ENCODE measurements at places on chromosomes 16 and 17.
A peak's percentile ranks its signal among the peaks of the same experiment; 100 is the strongest.

- DNase-seq, result no peak
These were observed 49.8 kb downstream of the MEAK7 start for GRCh38 chr16:84454611-84455010.

DNA sequence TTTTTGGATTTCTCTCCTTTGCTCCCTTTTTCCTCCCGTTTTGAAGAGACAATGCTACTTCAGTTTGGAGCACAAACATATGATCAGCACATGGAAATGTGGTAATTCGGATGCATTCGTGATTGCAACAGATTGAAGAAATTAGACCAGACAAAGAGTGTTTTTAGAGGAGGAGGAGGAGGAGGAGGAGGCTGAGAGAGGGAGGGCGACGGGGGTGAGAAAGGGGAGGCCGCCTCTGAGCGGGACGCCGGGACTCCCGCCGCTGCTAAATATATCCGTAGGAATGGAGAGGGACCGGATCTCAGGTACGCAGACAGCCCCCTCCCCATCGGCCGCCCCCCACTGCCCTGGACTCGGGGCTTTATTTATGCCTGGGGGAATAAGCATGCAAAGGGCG lies 179.3 kb downstream of the SEC14L1 start:
- DNase-seq, result no peak

DNA sequence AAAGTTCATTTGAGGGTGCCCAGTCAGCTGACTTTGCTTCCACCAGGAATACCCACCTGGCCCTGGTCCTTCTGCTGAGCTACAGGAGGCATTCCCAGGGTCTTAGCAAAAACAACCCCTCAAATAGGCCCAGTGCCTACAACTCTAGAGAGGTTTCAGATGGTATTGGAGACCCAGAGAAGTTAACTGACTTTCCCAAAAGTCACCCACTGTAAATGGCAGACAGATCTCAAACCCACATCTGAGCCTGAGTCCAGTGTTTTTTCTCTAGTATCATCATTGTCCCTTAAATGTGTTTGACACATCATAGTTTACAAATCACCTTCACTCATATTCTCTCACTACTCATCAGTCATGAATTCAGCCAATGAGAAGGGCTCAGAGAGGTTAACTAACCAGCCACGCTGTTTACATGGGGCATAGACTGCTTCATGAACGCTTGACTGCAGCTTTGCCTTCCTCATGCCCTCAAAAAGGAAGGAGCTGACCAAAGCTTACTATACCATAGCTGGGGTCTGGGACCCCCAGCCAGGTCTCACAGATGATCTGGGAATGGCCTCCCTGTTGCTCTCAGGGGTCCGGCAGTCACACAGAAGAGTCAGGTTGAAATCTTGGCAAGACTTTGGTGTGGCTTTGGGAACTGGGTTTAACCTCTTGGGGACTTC lies 3.7 kb downstream of the PHOSPHO1 start:
- DNase-seq, result no peak

DNA sequence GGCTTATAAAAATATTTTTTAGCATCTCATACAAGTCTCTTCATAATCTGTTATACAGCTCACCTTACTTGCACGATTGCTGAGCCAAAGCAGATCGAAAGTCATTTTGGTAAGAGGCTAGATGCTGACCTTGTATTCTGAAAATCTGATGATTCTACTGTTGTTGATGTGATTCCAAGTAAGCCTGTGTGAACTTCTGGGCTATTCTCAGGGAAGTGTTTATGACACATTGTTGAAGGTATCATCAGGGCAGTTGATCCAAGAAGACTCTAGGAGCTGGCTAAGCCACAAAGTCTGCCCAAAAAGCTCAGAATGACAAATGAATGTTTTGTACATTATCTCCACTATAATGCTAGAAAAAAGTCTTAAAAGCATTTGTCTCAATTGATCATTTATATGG lies 16.0 kb downstream of the OMG start:
- no peak for DNase-seq

DNA sequence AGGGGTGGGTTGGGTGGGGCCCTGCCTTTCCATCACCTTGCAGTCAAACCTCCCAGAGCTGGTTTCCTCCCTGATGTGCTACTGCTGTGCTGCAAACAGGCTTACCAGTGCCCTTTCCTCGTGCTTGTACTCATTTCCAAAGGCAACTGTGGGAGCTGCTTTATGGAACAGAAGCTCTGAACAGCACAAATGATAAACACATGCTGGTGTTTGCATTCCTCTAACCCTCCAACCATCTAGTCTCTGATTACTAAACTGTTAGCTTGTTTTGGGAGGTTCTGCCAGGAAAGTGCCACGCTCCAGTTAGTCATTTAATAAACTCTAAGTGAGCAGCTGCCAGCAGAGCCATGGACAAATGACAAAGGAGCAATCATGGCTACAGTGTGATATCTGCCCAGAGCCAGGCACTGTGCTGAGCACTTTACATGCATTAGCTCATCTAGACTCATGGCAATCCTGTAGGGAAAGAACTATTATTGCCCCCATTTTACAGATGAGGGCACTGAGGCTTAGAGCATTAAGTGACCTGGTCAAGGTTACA lies 110.4 kb downstream of the VAT1L start:
- DNase-seq, result peak; percentile 44

- no peak for DNase-seq
These were observed 7.8 kb upstream of the C17orf99 start for GRCh38 chr17:78138204-78139060.
